ENCODE measurements at places on chromosomes 13 and 19.

DNA sequence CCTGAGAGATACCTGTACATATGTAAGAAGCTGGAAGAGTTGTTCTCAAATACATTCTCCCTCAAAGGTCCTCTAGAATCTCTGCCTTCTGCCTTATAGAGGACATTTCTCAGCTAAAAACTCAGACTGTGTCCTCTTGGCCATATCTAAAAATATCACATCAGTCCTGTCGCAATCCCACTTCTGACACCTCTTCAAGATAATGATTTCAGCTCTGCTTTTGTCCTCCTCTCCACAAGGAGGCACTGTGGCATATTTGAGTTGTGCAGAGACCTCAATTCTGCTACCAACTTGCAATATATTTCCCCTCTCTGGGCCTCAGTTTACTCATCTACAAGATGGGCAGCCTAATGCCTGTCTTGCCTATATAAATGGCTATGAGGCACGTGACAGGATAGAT lies 16.6 kb downstream of the ADAMTS10 start:
- DNase-seq: no peak

DNA sequence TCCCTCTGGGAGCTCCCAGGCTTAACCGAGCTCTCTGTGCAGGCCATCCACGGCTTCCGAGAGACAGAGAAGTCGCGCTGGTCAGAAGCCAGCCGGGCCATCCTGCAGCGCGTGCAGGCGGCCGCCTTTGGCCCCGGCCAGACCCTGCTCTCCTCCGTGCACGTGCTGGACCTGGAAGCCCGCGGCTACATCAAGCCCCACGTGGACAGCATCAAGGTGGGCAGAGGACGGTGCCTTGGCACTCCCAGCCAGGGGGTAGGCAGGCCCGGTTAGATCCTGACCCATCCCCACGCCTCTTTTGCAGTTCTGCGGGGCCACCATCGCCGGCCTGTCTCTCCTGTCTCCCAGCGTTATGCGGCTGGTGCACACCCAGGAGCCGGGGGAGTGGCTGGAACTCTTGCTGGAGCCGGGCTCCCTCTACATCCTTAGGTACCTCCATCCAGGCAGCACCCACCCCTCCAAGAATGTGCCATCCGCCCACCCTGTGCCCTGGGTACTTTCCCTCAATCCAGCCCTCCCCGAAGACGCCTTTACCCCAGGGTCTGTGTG lies 1.5 kb downstream of the PSPN start:
- DNase-seq: no peak

DNA sequence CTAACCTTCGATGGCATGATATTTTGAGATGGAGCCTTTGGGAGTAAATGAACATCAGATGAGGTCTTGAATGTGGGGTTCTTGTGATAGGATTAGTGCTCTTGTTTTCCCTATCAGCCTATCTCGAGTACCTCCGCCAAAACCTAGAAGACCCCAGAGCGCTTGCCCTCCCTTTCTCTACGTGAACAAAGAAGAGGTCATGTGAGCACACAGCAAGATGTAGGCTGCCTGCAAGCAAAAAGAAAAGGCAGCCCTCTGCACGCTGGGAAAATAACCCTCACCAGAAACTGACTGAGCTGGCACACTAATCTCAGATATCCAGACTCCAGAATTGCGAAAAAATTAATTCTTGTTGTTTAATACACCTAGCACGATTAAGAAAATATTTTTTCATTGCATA lies 799.8 kb upstream of the SLC10A2 start:
- DNase-seq: no peak

GRCh38 chr13:47831265-47831664 lies 169.8 kb downstream of the SUCLA2 start:
- DNase-seq: no peak

GRCh38 chr13:21894091-21894490 lies 223.2 kb downstream of the FGF9 start:
- DNase-seq: no peak

GRCh38 chr13:104289400-104289799 lies 1223.2 kb upstream of the SLC10A2 start:
- no peak for DNase-seq

DNA sequence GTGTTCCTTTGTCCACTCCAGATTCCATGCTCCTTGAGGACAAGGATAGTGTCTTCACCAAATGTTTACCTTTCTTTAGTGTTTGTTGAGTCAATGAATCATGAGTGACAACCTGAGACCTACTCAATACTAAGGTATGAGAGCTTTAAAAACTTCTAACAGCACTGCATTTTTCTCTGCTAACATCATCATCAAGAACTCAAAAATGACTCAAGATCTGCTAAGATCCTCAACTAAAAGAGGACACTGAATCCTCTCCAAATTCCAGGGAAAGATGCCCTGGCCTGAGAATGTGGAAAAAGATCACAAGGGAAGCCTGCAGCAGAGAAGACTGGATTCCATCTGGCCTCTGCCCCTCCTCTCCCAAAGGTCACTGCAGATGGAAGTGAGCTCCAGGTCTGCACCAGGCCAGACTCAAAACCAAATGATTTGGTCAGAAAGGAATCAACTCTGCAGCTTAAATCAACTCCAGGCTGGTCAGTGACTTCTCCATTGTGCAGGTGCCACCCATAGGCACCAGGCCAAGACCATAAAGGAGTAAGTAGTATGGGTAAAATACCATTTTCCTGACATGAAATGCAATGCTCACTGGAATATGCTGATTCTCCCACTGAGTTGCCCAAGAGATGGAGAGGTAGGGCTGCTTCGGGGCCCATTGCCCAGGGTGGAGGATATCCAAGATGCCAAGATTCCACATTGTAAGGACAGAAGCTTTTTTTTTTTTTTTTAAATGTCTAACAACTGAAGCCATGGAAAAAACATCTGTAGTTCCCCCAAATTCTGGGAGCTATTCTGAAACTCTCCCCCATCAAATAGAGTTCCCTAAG lies 89.5 kb upstream of the DOCK9 start:
- DNase-seq: no peak

Measured in posterior cingulate gyrus (tissue), 11 donors.